NCI-H526 treated with DMSO at 0.1 percent for 48 hours (cell line): ENCODE measurements at places on chromosomes 2 and 18.

GRCh38 chr18:44691148-44691925 lies 10.6 kb downstream of the SETBP1 start:
- DNase-seq, result no peak

- DNase-seq, result peak; percentile 32
Observed at GRCh38 chr2:169363560-169364150, 1.3 kb upstream of the LRP2 start.

- no peak for DNase-seq
Observed at GRCh38 chr18:22813648-22814328, 119.3 kb upstream of the RBBP8 start.

GRCh38 chr2:163735685-163736432 lies at the start of gene FIGN:
FIGN (minus strand) TSS chr2:163736008; CDS start chr2:163734927, 1,081 bp downstream.
- peak; percentile 62 for DNase-seq

DNA sequence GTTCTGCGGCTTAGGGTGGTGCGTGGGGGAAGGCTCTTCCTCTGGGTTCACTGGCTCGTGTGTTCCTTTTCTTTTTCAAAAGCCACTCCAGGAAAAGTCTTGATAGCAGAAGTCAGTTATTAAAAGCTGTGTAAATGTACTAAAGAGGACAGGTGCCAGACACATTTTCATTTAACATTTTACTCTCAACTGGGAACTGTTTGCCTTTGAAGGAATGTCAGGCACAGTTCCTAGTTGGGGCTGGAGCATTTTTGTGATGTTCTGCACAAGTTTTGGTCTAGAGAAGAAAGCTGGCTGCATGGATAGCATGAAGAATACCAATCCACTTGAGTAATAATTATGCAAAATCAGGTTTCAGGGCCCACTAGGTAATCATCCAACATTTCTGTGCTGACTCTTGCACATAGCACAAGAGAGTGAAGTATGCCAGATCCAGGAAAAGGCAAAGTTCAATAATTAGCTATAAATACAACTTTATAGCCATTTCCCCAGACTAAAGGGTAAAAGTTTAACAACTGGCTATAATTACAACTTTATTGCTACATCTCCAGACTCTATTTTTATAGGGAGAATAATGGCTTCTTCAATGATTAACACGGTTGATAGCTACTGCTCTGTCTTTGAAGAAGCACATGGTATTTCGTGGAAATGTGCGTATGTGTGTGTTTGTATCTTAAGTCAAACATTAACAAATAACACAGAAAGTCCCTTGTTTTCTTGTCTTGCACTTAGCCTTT lies 16.2 kb downstream of the SCYGR8 start:
- no peak for DNase-seq

GRCh38 chr18:7657050-7657449 lies 89.9 kb downstream of the PTPRM start:
- no peak for DNase-seq

GRCh38 chr2:10763461-10763800 lies 42.0 kb downstream of the ATP6V1C2 start:
- DNase-seq, result no peak

- DNase-seq, result no peak
Observed at GRCh38 chr18:3748086-3748485, 298.1 kb downstream of the TGIF1 start.

- no peak for DNase-seq
Observed at GRCh38 chr2:234635284-234635683, 138.4 kb upstream of the ARL4C start.

DNA sequence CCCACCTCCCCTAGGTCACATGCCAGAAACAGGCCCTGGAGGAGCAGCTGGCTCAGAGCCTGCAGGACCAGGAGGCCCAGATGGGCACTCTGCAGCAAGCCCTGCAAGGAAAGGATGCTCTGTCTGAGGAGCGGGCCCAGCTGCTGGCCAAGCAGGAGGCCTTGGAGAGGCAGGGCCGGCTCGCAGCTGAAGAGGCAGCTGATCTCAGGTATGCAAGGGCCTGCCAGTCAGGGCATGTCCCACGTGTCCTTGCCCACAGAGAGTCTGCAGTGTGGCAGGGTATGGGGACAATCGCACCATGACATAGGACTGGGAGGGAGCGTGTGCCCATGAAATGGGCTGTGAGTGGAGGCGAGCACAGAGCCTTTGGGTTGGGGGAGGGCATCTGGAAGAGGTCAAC lies 39.9 kb downstream of the CROCC2 start:
- no peak for DNase-seq

- DNase-seq, result no peak
Observed at GRCh38 chr18:9925369-9925768, 11.6 kb downstream of the VAPA start.

DNA sequence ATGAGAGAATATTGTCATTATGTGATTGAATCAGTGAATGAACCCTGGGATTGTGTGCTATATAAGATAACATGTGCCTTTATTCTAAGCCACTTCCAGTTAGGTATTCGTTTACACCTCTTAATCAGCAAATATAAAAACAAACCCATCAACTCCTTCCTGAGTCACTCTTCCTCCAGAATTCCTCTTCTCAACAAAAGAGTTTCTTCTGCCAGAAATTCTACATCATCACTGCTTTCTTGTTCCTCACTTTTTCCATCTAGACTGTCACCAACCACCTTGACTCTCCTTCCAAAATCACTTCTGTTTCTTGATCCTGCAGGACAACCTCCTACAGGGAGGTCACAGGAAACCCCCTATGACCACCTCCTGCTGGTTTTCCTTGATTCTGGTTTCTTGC lies 261.4 kb downstream of the CYP26B1 start:
- DNase-seq, result no peak

GRCh38 chr2:218983263-218983933 lies 1.6 kb downstream of the FEV start:
- DNase-seq, result no peak

- DNase-seq, result no peak
Observed at GRCh38 chr2:47187069-47187468, 32.0 kb upstream of the STPG4 start.

DNA sequence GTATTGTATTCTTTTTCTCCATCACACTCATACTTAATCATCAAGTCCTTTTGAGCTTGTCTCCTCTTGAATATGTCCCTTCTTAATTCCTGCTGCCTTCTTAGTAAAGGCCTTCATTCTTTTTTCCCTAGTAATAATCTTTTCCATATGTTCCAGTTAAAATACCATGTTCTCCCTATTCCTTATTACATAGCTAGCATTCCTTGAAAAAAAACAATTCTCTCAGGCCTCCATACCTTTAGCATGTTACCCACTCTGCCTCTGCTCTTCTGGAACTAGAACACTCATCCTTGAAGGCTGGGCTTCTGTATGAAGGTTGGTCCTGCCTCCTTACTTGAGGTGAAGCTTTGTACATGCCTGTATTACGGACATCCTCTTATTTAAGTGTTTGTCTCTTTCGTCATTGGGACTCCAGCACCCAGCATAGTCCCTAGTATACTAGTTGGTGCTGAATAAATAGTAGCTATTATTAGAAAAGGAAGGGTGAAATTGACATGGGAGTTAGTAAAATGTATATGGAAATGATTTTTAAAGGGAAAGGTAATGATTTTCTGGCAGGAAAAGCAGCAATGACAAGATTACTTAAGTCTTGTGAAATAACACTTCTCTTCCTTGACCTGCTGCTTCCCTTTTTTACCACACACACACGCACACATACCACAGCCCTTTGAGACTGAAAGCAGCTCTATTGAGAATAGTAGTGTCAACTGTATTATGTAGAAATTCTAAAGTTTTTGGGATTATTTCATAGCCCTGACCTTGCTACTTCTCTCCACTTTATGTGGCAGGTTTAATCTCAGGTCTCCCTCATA lies 45.6 kb downstream of the REL start:
- DNase-seq, result no peak

GRCh38 chr2:143588746-143589145 lies 459.5 kb downstream of the ARHGAP15 start:
- no peak for DNase-seq

- no peak for DNase-seq
Observed at GRCh38 chr18:48828691-48829442, 121.9 kb downstream of the SMAD7 start.

- DNase-seq, result no peak
Observed at GRCh38 chr18:7037470-7037869, 80.1 kb downstream of the LAMA1 start.

DNA sequence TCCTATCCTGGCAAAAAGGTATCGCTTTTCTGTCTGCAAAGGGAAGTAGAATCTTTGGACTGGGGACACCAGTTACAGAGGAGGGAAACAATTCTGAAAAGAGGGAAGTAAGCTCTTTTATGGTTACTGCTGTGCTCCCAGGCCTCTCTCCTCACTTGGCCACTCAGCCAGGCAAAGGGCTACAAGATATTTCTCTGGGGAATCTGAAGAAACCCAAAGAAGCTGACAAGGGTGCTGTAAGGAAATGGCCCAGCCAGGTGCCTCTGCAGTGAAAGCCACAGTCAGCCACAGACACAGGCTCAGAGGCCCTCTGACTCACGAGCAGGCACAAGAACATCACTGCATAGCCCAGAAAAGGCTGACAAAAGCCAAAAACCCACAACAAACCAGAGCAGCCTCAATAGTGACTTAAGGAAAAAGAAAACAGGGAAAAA lies 5.8 kb downstream of the HDLBP start:
- DNase-seq, result no peak

GRCh38 chr18:12534820-12535219 lies 123.1 kb downstream of the SPIRE1 start:
- DNase-seq, result no peak

GRCh38 chr2:134402410-134402809 lies 148.5 kb downstream of the MGAT5 start:
- no peak for DNase-seq
